ENCODE measurements at places on chromosomes 6 and 20. TPM values are rescaled to one million over a fixed set of nuclear protein-coding genes. Genes with fewer than 3 reads are reported as not detected.

- peaks cover 30% of the 10 kb centered on the region for H3K36me3 ChIP-seq
- DNase-seq, result no peak
- peaks cover 70% of the 10 kb centered on the region for H3K4me1 ChIP-seq
- no peak overlapping the region for H3K4me3 ChIP-seq
- H3K27ac ChIP-seq, result peak overlapping the region; percentile 82
- H3K27me3 ChIP-seq, result no peaks in the 10 kb centered on the region
Observed at GRCh38 chr6:53214172-53214571, 65.5 kb upstream of the GCM1 start.

- no peak overlapping the region for H3K27ac ChIP-seq
- H3K4me1 ChIP-seq, result no peaks in the 10 kb centered on the region
- DNase-seq, result no peak
- no peaks in the 10 kb centered on the region for H3K36me3 ChIP-seq
- H3K4me3 ChIP-seq, result no peak overlapping the region
Observed at GRCh38 chr6:81801489-81801888, 49.0 kb upstream of the TENT5A start.

DNA sequence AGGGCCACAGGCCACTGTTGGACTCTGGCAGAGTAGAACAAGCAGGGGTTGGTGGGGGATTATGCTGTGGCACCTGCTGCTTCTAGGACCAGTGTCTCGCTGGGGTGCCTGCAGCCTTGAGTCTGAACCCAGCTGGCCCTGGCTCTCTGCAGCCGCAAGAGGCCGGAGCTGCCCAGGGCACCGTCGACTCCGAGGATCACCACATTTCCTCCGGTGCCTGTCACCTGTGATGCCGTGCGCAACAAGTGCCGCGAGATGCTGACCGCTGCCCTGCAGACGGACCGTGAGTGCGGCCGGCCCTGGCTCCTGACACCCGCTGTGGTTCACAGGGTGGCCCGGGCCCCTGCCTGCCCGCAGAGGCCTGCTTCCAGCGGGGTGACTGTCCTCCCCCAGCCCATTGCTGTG lies 6.2 kb downstream of the TCEA2 start:
- H3K4me1 ChIP-seq, result peaks cover 38% of the 10 kb centered on the region
- no peak overlapping the region for H3K4me3 ChIP-seq
- no peak for DNase-seq
- no peaks in the 10 kb centered on the region for H3K36me3 ChIP-seq

DNA sequence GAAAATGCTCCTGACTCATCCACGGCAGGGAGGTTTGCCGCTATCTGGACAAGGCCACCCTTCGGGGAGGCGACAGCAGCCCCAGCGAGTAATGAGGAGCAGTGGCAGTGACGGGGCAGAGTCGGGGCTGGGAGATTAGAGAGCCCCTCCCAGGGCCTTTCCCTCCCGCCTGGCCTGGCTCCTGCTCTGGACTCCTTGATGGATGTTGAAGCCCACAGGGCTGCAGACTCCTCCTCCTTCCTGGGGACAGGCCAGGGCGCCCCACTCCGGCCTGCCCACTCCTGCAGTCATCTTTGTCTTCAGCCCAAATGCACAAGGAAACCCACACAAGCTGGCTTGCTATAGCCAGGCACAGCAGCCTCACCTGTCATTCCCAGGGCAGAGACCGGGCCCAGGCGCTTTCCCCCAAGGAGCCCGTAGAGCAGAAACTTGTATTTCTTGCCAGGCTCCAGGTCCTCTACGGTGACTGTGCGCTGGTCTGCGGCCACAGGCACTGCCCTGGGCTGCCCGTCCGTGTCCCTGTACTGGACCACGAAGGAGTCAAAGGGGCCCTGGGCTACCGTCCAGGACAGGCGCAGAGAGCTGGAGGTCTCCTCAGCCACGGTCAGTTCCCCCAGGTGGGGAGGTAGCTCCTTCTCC lies 7.7 kb downstream of the CYP21A2 start:
- peaks cover 5% of the 10 kb centered on the region for H3K4me1 ChIP-seq
- no peaks in the 10 kb centered on the region for H3K36me3 ChIP-seq
- H3K27me3 ChIP-seq, result no peaks in the 10 kb centered on the region
- no peak overlapping the region for H3K27ac ChIP-seq
- no peak overlapping the region for H3K4me3 ChIP-seq

- no peak overlapping the region for H3K27ac ChIP-seq
- peaks cover 10% of the 10 kb centered on the region for H3K4me1 ChIP-seq
- DNase-seq, result no peak
- peaks cover 37% of the 10 kb centered on the region for H3K36me3 ChIP-seq
Observed at GRCh38 chr20:59204165-59204894, 40.7 kb downstream of the ZNF831 start.

DNA sequence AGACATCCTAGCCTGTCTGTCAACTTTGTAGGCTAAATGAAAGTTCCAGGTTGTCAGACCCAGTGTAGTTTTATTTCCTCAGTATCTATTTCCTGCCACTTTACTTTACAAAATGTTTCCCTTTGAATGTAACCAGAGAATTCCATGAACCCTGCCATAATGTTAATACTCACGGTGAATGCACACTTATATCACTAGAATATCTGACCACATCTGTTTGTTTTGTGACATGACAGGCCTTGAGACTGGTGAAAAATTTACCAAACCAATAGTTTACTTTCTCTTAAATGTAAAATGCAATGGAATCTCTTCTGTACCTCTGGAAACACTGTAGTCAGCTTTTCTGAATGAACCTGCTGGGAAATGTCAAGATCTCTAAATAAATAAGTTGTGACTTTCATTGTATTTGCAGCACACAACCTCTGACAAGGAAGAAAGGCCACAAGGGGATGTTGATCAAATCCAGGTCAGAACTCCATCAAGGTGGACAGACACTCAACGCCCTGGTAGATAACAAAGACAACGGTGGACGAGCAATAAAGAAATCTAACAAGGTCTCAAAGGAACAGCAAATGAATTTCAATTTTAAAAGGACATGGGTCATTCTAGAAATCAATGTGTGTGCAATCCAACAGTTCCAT lies 59.2 kb downstream of the BACH2 start:
- no peak for DNase-seq
- no peaks in the 10 kb centered on the region for H3K27me3 ChIP-seq
- peaks cover 51% of the 10 kb centered on the region for H3K4me1 ChIP-seq
- peak overlapping the region; percentile 10 for H3K27ac ChIP-seq

GRCh38 chr6:101779051-101779844 lies 385.7 kb downstream of the GRIK2 start:
- H3K27me3 ChIP-seq, result no peaks in the 10 kb centered on the region
- no peak for DNase-seq
- H3K4me3 ChIP-seq, result no peak overlapping the region
- H3K4me1 ChIP-seq, result no peaks in the 10 kb centered on the region
- H3K36me3 ChIP-seq, result no peaks in the 10 kb centered on the region

DNA sequence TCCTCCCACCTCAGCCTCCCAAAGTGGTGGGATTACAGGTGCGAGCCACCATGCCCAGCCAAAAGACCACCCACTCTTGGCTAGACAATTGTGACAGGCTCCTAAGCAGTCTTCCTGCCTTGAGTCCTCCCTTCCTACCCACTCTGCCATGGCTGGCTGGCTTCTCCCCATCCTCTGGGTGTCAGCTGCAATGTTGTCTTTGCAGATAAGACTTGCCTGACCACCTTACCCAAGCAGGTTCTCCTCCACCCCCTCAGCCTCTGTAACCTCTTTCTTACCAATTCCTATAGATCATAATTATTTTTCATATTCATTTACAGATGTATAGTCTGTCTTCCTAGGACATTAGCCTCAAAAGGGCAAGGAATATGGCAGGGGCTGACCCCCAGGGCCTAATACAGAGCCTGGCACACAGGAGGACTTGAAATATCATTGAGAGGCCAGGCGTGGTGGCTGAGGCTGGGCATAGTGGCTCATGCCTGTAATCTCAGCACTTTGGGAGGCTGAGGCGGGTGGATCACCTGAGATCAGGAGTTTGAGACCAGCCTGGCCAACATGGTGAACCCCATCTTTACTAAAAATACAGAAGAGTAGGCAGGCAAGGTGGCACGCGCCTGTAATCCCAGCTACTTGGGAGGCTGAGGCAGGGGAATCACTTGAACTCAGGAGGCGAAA lies 28.7 kb upstream of the SPAG4 start:
- H3K4me1 ChIP-seq, result no peaks in the 10 kb centered on the region
- H3K36me3 ChIP-seq, result no peaks in the 10 kb centered on the region
- no peaks in the 10 kb centered on the region for H3K27me3 ChIP-seq
- no peak overlapping the region for H3K4me3 ChIP-seq
- H3K27ac ChIP-seq, result no peak overlapping the region

DNA sequence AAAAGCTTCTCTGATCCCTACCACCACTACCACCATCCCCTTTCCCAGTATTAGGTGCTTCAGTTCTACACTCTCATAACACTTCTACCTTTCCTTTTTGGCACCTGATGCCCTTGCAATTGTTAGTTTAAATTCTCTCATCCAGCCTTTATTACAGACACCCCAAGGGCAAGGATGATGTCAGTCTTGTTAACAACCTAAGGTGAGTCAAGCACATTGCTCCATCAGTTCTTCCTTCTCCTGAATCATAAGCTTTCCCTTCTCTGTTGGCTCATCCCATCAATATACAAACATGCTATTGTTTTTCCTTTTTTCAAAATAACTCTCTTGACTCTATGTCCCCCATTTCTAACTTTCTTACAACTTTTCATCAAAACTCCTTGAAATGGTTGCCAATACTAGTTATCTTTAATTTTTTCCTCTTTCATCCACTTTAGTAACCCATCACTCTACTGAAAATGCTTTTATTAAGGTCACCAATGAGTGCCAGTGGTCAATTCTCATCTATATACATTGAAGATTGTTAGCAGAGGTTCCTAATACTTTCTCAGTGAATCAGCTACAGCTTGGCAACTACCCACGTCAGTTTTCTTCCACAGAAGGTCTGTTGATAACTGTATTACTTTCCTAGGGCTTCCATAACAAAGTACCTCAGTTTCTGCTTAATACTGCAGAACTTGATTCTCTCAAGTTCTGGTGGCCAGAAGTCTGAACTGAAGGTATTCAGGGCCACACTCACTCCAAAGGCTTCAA lies 97.1 kb upstream of the FLRT3 start:
- H3K36me3 ChIP-seq, result no peaks in the 10 kb centered on the region
- no peak overlapping the region for H3K27ac ChIP-seq
- no peak overlapping the region for H3K4me3 ChIP-seq
- no peaks in the 10 kb centered on the region for H3K4me1 ChIP-seq

DNA sequence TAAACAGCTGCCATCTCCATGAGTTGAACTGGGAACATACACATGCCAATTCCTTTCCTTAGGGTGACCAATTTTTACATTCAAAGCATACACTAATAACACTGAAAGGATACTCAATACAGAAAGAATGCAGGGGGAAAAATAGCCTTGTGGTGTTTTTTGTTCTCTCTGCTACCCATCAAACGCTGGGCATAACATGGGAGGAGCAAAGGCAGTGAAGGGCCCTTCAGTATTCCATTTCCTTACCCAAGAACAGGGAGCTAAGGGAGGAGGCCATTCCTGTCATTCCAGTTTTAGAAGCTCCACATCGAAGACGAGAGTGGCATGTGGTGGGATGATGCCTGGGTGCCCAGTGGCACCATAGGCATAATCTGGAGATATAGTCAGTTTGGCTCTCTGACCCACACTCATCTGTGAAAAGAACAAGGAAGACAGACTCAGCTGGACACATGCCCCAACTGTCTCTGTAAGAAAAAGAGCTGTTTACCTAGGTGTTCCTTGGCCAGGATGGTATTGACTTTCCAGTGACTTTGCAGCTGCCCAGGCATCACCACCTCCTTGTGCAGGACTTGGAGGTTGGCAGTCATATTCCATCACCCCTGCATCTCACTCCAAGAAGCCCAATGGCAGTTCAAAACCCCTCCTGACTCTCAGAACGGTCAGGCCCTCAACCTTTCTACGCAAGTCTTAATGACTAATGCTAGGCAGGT lies 20.9 kb downstream of the FKBP1A start:
- H3K4me3 ChIP-seq, result no peak overlapping the region
- peaks cover 11% of the 10 kb centered on the region for H3K36me3 ChIP-seq
- H3K4me1 ChIP-seq, result peaks cover 32% of the 10 kb centered on the region

DNA sequence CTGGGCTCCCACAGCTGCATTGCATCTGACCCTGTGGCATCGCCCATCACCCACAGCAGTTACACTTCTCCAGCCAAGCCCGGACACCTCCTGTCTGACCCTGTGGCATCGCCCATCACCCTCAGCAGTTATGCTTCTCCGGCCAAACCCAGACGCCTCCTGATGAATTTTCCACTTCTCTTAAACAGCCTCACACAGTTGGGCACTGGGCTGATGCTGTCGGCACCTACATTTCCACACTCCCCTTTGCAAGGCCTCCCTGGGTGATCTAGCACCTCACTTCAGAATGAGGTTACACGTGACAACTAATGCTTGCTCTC lies 175.2 kb upstream of the ARID1B start:
- H3K27ac ChIP-seq, result no peak overlapping the region
- peaks cover 12% of the 10 kb centered on the region for H3K4me1 ChIP-seq
- no peak for DNase-seq
- no peaks in the 10 kb centered on the region for H3K36me3 ChIP-seq

GRCh38 chr6:30954631-30955366 lies 14.0 kb downstream of the MUCL3 start:
- peaks cover 15% of the 10 kb centered on the region for H3K36me3 ChIP-seq
- peak overlapping the region; percentile 88 for H3K27ac ChIP-seq
- H3K27me3 ChIP-seq, result peaks cover 6% of the 10 kb centered on the region
- peaks cover 17% of the 10 kb centered on the region for H3K4me1 ChIP-seq

DNA sequence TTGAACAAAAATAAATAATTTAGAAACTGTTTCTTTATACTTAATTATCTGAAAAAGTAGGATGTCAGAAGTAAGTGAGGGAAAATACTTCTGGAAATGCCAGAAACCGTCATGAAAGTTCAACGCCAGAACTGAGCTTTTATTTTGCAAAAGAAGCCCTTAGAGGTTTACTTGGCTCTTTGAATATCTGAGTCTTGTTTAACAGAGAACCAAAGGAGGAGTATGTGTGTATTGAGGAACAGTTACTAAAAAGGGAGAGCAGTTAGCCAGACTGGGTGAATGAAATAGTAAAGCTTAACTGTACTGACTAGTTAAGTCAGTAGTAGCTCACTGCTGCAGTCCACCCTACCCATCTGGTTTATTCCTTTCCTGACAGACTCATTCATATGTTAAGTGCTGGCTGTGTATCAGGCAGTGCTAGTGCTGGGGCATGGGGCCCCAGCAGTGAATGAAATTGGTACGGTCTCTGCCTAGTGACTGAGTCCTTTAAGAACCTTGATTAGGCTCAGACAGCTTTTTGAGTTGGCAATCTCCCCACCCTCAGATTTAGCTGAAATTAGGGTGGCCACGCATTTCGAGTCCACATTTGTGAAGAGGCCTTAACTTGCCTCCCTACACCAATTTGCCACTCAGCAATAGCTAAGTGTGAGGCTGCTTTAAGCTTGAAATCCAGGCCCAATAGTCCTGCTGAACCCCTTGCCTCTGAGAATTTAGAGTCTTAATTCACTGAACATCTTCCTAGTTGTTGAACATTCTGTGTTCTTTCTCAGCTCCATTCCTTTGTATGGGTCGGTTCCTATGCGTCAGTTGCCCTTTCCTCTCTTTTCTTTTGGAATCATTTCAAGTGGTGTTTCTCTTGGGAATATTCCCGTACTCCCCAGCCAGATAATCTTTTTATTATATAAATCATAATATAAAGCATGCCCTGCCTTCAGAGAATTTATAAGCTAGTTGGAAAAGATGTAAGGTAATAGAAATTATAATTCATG lies 20.2 kb downstream of the MAP3K4 start:
- no peak overlapping the region for H3K4me3 ChIP-seq
- H3K36me3 ChIP-seq, result peaks cover 7% of the 10 kb centered on the region
- no peak for DNase-seq
- no peaks in the 10 kb centered on the region for H3K27me3 ChIP-seq
- H3K27ac ChIP-seq, result no peak overlapping the region

GRCh38 chr20:56702931-56703840 lies 74.1 kb downstream of the TFAP2C start:
- H3K4me3 ChIP-seq, result no peak overlapping the region
- no peak overlapping the region for H3K27ac ChIP-seq
- DNase-seq, result no peak

Gene RAMACL
- 0.65 TPM for polyA plus RNA-seq

Gene SLC23A2
- 10.2 TPM for polyA plus RNA-seq

Gene VSX1
- not detected for polyA plus RNA-seq

Gene CLVS2
- not detected for polyA plus RNA-seq

Gene CLIC5
- polyA plus RNA-seq, result 0.12 TPM

Gene SEMG1
- not detected for polyA plus RNA-seq
